Left renal cortex interstitium (tissue), 4 donors: ENCODE measurements at places on chromosomes 5 and 9.

- DNase-seq: no peak
These were observed 117.6 kb downstream of the PCSK1 start for GRCh38 chr5:96315431-96315830.

GRCh38 chr9:27485158-27485557 is 38.9 kb upstream of the IFNK start:
- no peak for DNase-seq

DNA sequence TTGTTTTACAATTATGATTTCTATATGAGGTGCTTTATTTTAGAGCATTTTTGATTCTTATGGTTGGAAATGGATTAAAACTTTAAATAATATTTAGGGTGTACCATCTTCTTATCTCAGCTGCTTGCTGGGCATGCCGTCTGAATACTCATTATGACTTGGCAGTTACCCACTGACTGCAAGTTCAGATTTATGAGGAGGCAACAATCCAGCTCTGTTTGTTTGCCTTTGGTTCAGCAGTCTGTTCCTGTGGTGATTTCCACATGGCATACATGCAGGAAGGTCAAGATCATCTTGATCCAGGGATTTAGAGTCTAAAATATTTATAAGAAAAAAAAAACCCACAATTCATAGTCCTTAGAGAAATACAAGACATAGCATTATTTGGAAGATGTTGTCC is 1254.5 kb upstream of the NUDT12 start:
- no peak for DNase-seq

DNA sequence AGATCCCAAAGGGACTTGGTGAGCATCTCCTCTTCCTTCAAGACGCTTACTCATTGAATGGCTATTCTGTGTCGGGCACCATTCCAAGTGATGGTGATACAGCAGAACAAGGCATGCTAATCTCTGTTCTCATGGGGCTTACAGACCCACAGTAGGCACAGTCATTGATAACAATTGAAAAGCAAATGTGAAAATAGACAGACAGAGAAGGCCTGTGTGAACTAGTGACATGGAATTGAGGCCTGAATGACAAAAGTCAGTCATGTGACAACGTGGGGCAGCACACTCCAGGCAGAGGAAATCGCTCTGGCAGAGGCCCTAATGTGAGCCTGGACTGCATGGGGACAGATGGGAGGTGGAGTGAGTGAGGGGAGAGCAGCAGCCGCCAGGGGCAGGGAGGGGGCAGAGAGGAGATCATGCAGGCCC is 70.7 kb upstream of the CPLX2 start:
- no peak for DNase-seq

DNA sequence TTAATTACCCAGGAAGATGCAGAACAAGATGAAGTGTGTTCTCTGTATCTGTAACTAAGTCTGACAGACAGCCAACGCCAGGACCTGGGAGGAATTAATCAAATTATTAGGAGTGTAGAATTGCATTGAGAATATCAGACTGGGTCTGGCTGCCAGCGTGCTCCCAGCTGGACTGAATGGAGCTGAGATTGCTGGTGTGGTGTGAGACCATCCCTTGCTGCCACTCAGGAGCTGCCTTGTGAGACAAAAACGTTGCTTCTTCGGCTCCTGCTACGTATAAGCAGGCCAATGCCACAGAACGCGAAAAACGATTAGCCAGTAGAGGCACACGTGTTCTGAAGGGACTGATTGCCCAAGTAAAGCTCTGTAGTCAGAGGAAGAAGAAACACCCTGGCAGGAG is 66.8 kb downstream of the AMBP start:
- DNase-seq: no peak

GRCh38 chr9:89450213-89450612 is 47.7 kb downstream of the SEMA4D start:
- no peak for DNase-seq

GRCh38 chr5:172782169-172783039 is 11.4 kb upstream of the DUSP1 start:
- DNase-seq: no peak

GRCh38 chr9:125611121-125611765 is 95.8 kb downstream of the MAPKAP1 start:
- DNase-seq: no peak

DNA sequence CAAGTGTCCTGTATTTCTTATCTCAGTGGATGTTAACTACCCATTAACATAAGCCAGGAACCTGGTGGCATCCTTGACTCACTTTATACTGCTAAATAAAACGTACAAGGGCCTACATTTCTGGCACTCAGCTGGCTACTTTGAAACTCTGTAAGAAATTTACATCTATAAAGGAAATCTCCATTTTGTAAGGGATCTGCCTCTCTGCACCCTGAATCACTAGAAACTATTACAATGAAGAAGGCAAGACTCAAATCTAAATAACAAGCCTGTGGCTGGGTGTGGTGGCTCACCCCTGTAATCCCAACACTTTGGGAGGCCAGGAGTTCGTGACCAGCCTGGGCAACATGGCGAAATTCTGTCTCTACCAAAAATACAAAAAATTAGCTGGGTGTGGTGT is 51.5 kb downstream of the RAPGEF1 start:
- DNase-seq: no peak

DNA sequence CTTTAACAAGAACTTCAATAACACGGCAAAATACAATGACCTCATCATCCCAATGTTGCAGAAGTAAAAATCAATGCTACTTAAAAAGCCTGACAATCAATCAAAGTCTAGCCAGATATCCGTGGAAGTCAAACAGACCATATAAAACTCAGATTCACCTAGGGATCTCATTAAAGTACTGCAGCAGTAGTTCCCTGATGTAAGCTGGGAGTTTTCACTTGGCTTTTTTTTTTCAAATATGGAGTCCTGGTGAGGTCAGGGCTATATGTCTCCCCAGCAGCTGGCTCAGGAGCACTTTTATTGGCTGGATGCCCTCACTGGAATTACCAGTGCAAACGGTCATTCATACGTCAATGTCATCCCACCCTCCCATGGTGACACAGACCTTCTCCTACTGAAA is 220.6 kb upstream of the SLC30A5 start:
- no peak for DNase-seq

DNA sequence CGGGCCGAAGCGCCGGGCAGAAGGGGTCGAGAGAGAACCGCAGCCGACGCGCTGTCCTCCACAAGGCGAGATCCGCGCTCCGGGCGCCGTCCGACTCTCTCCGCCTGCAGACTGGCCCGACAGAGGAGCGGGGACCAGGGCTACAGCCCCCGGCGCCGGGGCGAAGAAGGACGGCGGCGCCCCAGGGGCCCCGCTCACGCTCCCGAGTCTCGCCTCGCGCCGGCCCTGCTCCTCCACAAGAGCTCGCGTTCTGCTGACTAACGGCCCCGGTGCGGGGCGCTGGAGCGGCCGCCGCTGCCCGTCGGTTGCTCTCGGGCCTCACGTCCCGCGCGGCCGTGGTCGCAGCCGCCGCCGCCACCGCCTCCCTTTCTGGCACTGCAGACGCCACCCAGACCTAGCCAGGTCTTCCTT is 338 bp downstream of the ABHD17B start:
- no peak for DNase-seq

- DNase-seq: no peak
These were observed 118.7 kb downstream of the MED27 start for GRCh38 chr9:131960851-131961495.

DNA sequence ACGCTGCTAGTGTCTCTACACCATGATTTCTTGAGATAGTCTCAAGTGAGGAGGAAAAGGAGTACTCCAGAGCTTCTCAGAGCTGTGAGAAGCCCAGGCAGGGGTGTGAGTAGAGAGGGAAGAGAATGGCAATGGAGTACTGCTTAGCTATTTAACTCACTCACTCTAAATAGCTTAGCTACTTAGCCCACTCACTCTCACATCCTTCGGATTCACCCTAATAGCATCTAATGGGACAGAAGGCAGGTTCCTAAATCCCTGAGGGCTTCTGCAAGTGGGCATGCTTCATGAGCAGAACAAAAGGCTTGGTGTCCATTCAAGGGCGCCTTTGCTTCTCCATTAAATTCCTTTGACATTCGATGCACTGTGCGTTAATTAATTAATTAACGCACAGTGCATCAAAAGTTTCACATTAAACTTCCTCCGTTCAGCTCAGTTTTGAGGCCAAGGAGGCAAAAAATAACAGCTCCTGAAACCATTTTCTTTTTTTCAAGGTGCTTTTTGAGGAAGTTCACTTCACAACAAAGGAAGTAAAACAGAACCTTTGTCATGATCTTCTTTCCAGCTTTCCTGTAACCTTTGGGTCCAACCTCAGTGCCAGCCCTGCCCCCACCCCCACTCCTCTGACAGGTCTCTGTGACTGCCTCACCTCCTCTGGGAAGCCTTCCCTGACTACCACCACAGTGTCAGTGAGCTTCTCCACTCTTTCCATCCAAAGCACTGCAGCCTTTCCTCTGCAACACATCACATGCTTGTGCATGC is 294.0 kb downstream of the SEC61B start:
- DNase-seq: no peak

DNA sequence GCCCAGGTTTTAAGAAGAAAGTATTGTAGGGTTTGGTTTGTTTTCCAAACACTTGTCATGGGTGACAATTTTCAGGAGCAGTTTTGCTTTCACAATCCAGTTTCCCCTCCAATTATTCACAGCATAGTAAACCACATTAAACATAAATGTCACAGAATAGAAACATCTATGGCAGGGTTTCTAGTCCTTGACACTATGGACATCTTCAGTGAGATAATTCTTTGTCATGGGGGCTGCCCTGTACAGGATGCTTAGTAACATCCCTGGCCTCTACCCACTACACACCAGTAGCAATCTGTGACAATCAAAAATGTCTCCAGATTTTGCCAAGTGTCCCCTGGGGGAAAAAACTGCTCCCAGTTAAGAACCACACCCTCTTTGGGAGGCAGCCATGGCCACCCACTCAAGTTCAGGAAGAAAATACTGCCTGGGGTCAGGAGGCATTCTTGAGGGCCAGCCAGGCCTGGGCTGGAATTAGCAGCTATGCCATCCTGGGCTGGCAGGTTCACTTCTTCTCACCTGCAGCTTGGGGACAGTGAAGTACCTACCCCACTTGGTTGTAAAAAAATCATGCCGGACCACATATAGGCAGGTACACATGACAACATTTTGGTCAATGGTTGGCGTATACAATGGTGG is 116.3 kb downstream of the HSD17B3 start:
- DNase-seq: no peak

- no peak for DNase-seq
These were observed 98.9 kb downstream of the USP20 start for GRCh38 chr9:129934041-129934591.

- no peak for DNase-seq
These were observed 923 bp downstream of the C5orf34 start for GRCh38 chr5:43514025-43514424.

GRCh38 chr5:111548348-111548950 is 36.1 kb upstream of the STARD4 start:
- DNase-seq: no peak

DNA sequence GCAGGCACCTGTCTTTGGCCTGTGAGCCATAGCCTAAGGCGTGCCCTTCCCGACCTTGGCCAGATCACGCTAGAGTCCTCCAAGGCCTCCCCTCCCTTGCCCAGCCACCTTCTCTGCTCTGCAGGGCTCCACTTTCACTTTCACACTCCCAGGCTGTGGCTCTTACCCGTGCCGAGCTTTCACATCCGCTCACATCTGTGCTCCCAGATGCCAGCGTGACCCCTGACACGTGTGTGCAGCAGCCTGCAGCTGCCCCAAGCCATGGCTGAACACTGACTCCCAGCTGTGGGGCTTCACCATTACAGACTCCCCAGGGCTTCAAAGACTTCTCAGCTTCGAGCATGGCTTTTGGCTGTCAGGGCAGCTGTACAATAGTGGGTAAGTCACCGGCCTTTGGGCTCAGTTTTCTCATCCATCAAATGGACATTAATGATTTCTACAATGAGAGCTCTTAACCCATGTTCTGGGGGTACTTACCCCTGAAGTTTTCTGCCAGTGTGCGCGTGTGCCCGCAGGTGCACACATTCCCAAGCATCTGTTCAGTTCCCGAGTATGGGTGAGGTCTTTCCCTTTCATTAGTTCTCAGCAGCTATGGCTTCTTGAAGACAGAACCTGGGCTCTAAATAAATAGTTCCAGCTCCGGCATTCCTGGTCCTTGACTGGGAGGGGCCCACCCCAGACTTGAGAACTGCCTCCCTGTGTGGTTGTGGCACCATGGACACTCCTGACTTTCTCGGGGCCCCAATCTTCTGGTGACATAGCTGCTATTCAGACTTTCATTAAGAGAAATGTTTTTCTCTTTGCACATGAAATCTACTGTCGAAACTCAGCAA is 118.6 kb downstream of the RGS3 start:
- DNase-seq: no peak

GRCh38 chr9:68653141-68653595 is 51.9 kb upstream of the PIP5K1B start:
- DNase-seq: no peak

DNA sequence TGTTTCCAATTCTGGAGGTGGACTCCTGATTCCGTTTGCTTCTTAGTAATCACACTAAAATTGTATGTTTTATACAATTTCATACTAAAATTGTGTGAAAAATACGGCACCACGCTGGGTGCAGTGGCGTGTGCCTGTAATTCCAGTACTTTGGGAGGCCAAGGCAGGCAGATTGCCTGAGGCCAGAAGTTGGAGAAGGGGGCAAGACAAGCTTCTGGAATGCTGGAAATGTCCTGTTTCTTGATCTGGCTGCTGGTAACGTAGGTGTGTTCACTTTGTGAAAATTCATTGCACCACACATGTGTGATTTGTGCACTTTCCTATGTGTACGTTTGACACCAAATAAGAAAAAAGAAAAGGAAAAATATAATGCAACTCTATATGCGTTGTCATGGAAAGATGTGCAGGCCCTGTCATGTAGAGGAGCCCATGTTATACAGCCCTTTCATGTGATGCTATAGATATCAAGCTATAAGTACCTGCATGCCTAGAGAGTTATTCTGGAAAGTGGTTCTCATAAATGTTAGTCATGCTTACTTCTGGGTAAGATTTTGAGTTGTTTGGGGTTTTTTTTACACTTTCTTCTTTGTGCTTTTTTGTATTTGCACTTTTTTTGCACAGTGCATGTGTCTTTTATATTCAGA is 119.9 kb downstream of the TMEM174 start:
- no peak for DNase-seq

DNA sequence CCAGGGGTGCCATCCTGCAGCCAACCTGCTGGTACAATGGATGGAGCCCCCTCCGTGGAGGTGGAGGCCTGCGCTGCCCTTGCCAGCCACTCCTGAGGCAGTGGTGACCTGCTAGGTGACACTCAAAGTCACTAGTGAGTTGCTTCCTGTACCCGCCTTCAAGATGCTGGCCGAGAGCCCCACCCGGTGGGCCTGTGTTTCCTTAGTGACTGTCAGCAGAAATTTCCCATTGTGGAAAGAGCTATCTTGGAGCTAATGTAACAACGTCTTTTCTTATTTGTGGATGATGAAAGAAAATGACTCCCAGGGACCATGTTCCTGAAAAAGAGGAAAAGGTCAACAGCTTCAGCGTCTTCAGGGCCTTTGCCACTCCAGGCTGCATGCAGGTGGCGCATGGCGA is 117.0 kb upstream of the BOD1 start:
- no peak for DNase-seq
